ENCODE measurements at places on chromosomes 5 and 9.
A peak's percentile ranks its signal among the peaks of the same experiment; 100 is the strongest.

DNA sequence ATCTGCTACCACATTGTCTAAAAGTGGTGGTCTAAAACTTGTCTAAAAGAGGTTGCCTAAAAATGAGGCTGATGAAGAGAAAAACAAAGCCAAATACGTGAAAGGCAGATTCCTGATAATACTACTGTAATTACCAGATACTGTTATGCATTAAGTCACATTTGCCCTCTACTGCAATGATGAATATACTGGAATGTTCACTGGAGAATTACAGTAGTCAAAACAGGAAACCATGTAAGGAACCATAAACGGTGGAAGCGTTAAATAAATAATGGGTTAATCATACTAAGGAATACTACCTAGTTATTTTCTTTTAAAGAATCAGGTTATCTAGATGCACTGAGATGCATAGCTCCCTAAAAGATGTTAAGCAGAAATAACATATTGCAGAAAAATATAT is 201.3 kb downstream of the MCTP1 start:
- DNase-seq = no peak

- no peak for DNase-seq
Measured at GRCh38 chr5:20486826-20487225, 498.8 kb upstream of the CDH18 start.

- DNase-seq = no peak
Measured at GRCh38 chr5:141488591-141489561, at the start of gene PCDHGC5. TSS of gene PCDHGC5 (plus strand) at chr5:141489081. CDS start at chr5:141489241, 160 bp downstream.

DNA sequence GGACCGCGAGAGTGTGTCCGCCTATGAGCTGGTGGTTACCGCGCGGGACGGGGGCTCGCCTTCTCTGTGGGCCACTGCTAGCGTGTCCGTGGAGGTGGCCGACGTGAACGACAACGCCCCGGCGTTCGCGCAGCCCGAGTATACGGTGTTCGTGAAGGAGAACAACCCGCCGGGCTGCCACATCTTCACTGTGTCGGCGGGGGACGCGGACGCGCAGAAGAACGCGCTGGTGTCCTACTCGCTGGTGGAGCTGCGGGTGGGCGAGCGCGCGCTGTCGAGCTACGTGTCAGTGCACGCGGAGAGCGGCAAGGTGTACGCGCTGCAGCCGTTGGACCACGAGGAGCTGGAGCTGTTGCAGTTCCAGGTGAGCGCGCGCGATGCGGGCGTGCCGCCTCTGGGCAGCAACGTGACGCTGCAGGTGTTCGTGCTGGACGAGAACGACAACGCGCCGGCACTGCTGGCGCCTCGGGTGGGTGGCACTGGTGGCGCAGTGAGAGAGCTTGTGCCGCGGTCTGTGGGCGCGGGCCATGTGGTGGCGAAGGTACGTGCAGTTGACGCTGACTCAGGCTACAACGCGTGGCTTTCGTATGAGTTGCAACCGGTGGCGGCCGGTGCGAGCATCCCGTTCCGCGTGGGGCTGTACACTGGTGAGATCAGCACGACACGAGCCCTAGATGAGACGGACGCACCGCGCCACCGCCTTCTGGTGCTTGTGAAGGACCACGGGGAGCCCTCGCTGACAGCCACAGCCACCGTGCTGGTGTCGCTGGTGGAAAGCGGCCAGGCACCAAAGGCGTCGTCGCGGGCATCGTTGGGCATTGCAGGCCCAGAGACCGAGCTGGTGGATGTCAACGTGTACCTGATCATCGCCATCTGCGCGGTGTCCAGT is 1.8 kb downstream of the PCDHA7 start:
- DNase-seq = no peak

GRCh38 chr5:10577371-10578292 is 13.8 kb downstream of the ANKRD33B start:
- no peak for DNase-seq

DNA sequence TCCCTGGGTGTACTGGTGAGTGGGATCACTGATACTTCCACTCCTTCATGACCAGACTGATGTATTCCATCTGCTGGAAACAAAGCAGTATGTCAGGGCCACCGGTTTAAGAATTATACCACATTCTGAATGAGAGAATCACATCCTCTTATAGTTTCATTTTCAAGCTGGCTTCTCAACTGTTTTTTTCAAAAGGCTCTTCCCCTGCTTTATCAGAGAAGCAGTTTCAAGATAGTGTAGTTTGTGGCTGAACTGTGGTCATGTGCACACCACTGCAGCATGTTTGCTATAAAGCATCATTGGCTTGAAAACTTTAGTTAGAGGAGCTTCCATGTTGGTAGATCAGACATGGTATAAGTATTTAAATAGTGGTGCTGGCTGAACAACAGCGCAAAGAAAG is 450.5 kb upstream of the CDH10 start:
- DNase-seq = no peak

DNA sequence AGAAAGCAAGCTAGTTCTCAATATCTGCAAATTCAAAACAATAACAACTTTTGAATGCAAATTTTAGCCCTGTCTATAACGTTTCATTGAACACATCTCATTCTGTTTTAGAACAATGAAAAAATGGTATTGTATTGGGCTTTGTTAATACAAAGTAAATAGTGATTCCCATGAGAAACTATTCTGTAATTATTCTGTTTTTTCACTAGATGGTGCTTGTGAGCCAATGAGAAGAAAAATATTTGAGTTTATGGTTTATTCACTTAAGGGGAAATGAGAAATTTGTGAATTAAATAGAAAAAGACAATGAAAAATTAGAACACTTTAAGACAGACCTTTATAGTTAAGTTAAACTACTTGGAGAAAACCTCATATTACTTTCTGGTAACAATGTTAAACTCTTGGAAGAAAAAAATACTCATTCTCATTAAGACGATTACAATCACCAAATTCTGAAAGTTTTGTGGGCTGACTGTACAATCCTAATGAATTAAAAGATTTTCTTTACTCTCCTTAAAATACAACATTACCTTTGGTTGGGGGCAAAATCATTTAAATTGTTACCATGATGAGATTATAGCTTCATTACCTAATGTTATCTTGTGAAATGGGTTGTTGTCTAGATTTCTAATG is 127.0 kb downstream of the NNT start:
- no peak for DNase-seq

- DNase-seq = no peak
Measured at GRCh38 chr5:36740259-36740898, 134.0 kb downstream of the SLC1A3 start.

GRCh38 chr9:128371630-128372117 is 500 bp downstream of the URM1 start:
- DNase-seq = no peak

- no peak for DNase-seq
Measured at GRCh38 chr5:74063821-74064220, 437.8 kb downstream of the ARHGEF28 start.

DNA sequence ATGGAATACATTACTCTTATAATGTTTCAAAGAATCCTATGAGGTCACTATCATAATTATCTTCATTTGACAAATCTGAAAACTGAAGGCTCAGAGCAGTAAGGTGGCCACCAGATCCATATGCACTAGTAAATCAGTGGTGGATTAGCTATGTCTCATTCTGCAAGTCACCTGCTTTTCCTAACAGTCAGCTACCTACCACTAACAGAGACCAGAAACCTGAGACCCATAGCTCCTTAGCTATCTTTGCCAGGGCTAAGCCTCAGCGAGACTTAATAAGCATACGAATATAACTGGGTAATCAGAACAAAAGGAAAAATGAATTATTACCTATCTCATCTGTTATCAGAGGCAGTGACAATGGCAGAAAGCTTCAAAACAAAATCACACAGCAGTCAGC is 118.7 kb downstream of the AUH start:
- no peak for DNase-seq

- DNase-seq = no peak
Measured at GRCh38 chr5:113124265-113124664, 147.7 kb downstream of the DCP2 start.

GRCh38 chr5:103706939-103707682 is 144.5 kb upstream of the NUDT12 start:
- DNase-seq = no peak

- no peak for DNase-seq
Measured at GRCh38 chr5:55691265-55692105, 20.6 kb downstream of the SLC38A9 start.

- no peak for DNase-seq
Measured at GRCh38 chr5:160926428-160926827, 74.4 kb upstream of the ATP10B start.

- no peak for DNase-seq
Measured at GRCh38 chr9:132487980-132488535, 78.0 kb downstream of the CFAP77 start.

GRCh38 chr9:127034691-127035090 is 87.7 kb downstream of the ANGPTL2 start:
- DNase-seq = peak; percentile 17

DNA sequence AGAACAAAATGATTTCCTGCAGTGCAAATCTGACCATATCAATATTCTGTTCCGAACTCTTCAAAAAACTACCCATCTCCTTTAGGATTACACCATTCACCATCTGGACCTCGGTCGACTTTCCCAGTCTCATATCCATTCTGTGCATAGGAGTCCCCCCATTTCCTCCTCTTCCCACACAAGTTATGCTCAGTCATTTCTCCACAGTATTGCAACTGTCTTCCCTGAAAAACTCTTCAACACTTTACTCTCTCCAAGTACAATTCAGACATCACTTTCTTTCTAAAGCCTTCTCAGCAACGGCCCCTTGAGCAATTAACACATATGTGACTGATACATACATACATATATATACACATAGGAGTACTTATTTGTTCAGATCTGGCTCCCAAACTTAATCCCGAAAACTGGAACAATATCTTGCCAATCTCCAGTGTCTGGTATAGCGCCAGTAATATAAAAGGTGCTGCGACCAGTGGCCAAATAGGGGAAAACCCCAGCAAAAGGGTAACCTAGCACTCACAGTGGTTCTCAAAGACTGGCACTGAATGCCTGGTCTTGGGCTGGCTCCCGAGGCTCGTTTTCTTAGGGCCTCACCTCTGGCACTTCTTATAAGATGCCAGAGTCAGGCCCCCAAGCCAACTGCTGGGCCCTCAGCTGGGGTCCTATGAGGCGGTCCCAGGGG is 629 bp downstream of the ZBTB26 start:
- DNase-seq = no peak

DNA sequence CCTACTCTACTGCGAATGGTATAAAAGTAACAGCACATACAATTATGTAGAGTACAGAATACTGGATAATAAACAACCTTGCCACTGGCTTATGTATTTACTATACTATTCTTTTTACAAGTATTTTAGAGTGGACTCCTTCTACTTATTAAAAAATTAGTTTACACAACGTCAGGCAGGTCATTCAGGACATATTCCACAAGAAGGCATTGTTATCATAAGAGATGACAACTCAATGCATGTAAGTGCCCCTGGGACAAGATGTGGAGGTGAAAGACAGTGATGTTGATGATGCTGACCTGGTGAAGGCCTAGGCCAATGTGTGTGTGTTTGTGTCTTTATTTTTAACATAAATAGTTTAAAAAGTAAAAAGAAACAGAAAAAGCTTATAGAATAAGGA is 421.7 kb downstream of the CDH12 start:
- no peak for DNase-seq

DNA sequence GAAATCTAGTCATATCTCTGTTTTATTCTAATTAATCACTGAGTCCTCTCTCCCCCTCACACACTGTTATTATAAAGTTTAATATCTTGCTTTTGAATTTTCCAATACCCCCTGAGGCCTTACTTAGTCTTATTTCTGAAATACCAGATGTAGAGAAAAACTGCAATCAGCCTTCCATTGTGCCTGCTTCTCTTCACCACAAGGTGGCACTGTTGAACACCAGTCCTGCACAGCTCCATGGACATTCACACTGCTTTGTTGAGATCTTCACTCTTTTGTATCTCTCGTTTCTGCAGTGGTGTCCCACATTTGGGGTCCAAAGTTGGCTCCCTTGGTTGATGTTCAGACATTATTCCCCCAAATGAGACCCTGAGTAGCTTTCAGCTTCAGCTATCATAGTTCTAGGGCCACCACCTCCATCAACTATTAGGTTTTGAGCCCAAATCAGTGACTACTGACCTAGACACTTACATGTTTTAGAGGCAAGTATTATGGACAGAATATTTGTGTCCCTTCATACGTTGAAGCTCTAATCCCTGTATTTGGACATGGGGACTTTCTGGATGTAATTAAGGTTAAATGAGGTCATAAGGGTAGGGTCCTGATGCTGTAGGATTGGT is 24.3 kb downstream of the BOD1 start:
- DNase-seq = no peak

DNA sequence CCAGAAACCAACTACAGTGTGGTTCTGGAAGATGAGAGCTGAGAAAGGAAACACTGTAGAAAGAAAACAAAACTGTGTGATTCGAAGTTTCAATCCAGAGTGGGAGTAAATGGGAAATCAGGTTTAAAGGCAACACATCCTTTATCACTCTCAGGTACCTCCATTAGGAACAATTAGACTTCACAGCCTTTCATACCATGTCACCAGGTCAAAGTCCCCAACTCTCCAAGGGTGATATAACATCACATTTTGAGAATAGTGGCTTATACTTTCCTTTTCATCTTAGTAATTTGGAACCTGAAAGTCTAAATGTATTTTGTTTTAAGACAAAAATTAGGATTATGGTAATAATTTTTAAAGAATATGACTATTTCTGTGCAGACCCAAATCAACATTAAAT is 194.9 kb upstream of the WWC1 start:
- DNase-seq = no peak

Data from ureter (tissue), 1 donor.